ENCODE measurements at places on chromosomes 7 and 10. TPM values are rescaled to one million over a fixed set of nuclear protein-coding genes. Genes with fewer than 3 reads are reported as not detected.
A peak's percentile ranks its signal among the peaks of the same experiment; 100 is the strongest.

Gene H2BK1
- not detected for total RNA-seq

DNA sequence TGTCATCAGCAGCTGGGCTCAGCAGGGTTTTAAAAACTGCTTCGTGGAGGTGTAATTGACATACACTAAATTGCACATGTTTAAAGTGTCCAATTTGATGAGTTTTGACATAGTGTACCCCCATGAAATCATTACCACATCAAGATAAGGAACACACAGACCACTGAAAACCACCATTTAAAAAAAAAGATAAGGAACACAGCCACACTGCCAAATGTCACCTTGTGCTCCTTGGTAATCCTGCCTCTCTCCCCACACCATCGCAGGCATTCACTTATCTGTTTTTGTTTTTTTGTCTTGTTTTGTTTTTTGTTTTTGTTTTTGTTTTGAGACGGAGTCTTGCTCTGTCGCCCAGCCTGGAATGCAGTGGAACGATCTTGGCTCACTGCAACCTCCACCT lies 75.0 kb downstream of the NEURL1 start:
- DNase-seq = no peak

DNA sequence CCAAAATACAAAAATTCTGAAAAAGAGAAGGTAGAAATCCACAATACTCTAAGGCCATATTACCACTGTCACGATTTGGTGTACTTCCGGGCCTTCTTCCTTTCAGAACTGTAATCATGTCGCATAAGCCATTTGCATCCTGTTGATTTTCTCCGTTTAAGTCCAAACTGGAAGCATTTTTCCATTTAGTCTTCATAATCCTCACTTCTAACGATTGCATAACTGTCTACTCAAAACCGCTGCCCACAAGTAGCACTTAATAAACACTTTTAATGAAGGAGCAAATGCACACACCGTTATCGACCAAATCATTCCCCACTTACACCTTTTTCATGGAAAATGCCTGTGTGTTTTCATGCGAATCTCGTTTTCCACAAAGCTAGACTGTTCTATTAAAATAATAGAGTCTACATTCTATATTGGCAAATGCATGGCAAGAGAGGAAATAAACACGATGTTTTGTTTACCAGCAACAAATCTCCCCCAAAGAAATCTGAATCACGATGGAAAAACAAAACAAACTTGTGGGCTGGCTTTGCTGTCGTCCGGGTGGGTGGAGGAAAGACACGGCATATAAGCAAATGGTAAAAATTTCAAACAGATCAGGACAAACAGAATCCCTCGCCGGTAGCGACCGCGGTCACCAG lies 1.0 kb downstream of the ATE1 start:
- peak; percentile 33 for DNase-seq

Gene CALML3
- not detected for total RNA-seq

- DNase-seq = no peak
Measured at GRCh38 chr7:4271716-4272015, 410.4 kb upstream of the FOXK1 start.

Gene IL2RA
- not detected for total RNA-seq

DNA sequence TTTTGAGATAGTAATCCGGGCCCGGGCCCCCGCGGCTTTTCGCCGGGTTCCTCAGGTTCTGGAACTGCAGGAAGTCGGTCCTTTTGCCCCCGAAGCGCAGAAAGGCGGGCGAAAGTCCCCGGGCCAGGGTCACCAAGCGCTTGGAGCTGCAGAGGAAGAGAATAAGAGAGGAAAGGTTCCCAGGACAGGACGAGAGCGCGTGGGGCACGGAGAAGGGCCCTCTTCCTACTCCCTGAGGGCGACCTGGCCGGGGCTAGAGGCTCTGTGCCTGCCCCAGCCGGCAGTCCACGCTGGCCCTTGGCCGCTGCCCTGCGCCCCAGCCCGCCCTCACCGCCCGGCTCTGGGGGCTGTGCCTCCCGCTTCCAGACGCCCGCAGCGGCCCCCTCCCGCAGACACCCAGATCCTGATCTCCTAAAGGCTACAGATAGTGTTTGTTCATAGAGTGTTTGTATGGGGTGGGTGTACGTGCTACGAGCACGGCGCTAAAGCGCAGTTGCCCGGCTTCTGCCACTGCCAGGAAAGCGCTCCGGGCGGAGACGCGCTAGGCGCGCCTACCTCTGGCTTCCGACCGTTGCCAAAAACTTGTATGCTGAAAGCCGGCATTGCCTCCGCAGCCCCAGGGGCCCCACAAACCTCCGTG lies 3.2 kb downstream of the HPSE2 start:
- no peak for DNase-seq

Measured in NCI-H460 (cell line).